ENCODE measurements at places on chromosomes 16 and 17.

DNA sequence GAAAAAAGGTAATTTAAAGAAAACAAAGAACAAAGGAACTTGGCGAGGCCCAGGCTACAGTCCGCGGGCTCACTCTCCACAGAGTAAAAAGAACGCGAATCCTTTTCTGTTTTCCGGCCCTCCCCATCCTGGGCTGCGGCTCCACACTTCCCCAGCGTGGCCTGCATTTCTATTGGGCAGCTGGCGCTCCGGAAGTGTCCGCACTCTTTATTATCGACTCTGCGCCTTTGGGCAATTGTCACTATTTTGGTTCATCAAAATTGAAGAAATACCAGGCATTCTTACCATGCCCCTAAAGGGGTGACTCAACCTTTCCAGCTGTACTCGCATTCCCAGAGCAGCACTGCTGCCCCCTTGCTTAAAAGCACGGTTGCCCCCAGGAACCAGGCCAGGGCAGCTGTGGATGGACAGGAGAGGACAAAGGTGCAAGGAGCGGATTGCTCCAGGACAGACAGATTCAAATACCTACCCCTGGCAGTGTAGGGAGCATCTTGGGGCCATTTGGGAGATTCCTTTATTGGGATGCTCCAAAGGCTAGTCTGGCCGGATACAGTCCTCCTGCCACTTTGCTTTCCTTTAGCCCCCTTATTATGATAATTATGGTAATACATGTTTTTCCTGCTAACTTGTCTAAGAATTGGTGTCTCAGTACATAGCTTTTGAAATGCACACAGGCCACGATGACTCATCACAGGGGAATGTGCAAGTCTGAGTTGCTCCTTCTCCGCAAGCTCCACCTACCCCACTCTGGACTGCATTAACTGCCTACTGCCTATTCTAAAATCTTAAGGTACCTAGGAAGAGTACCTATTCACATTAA is 985 bp upstream of the SLFN12 start:
- DNase-seq, result no peak

DNA sequence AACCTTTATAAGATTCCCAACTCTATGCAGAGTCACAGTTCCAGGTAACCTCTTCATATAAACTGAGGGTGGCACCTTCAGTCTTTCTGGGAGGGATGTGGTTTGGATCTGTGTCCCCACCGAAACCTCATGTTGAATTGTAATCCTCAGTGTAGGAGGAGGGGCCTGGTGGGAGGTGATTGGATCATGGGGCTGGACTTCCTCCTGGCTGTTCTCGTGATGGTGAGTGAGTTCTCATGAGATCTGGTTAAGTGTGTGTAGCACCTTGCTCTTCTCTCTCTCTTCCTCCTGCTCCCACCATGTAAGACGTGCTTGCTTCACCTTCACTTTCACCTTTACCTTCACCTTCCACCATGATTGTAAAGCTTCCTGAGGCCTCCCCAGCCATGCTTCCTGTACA is 30.5 kb downstream of the HS3ST2 start:
- DNase-seq, result no peak

GRCh38 chr17:19833914-19834313 is 33.8 kb downstream of the ULK2 start:
- no peak for DNase-seq

- no peak for DNase-seq
Observed at GRCh38 chr16:86664522-86665318, 86.4 kb downstream of the FOXL1 start.

- no peak for DNase-seq
Observed at GRCh38 chr16:23952128-23952970, 116.6 kb downstream of the PRKCB start.

GRCh38 chr17:76474238-76474637 is 6.8 kb downstream of the AANAT start:
- no peak for DNase-seq
